ENCODE measurements at places on chromosomes 5 and 9.

DNA sequence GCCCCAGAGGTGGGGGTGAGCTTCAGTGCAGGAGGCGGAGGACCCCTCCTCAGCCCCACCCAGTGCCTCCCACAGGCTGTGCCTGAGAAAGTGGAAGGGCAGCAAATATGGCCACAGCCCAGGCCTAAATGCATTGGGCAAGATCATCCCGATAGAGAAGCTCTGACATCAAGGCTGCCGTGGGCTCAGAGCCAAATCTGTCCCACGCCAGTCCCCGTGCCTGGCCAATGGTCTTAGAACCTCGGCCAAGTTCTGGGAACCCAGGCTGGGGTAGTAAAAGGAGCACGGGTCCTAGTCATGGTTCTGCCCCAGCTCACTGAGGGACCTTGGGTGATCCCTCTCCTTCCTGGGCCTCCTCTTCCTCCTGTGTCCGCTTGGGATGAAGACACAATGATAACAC lies 27.7 kb upstream of the TNIP1 start:
- no peak for DNase-seq

DNA sequence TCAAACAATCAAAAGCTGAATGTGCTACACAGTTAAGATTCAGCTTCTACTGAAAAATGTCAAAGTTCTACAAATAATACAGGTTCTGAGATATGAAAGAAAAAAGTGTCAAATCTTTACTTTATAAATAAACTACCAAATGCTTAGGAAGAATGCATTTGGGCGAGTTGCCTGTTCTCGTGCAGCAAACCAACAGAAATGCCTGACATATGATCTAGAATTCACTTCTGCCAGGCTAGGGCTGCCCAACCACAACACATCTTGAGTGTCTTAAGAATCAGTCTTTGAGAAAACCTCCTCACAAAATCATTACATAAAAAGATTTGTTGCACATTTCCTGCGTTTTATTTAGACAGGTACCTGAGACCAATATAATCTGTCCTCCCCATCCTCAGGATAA lies 42.2 kb downstream of the ANKH start:
- DNase-seq, result no peak

DNA sequence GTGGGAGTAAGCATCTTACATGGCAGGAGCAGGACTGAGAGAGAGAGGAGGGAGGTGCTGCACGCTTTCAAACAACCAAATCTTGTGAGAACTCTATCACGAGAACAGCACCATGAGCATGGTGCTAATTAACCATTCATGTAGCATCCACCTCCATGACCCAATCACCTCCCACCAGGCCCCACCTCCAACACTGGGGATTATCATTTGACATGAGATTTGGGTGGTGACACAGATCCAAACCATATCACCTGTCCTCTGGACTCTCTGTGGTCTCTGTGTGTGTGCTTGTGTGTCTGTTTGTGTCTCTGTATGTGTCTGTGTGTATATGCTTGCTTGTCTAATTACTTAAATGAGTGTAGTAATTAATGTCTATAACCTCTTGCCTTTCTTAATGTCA lies 31.1 kb downstream of the SEC61B start:
- DNase-seq, result no peak

- DNase-seq, result no peak
These were observed 85.6 kb upstream of the ALDH1B1 start for GRCh38 chr9:38306899-38307298.

DNA sequence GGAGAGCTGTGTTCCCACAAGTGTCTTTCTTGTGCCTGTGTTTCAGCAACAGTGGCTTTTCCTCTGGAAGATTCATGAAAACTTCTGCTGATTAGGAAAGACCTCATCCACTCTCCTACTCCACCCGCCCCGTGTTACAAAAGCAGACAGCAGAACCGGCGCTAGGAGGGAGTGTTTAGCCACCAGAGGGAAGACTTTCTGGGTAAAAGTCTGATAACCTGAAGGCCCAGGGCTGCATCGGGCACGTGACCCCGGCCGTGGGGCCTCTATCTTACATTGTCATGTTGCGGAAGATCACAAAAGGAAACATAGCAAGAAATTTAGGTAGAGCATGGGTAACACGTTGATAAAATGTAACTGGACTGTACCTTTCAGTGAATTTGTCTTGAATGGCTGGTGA lies 32.0 kb upstream of the DMRT2 start:
- no peak for DNase-seq

- DNase-seq, result no peak
These were observed 107.0 kb downstream of the CDH6 start for GRCh38 chr5:31300501-31300900.

DNA sequence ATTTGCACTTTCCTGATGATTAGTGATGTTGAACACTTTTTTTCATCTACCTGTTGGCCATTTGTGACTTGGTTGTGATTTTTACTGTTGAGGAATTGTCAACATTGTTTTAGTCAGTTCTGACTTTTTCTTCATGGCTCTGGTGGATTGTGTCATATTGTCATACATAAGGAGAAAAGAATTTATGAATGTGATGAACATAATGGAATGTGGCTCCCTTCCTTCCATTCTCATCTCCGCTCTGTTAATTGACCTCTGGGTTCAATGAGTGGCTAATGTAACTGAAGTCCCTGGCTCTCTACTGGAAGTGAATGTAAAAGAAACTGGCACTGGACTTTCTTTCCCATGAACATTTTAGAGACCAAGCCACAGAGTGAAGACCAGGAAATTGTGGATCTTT lies 49.2 kb downstream of the KIAA1958 start:
- no peak for DNase-seq

DNA sequence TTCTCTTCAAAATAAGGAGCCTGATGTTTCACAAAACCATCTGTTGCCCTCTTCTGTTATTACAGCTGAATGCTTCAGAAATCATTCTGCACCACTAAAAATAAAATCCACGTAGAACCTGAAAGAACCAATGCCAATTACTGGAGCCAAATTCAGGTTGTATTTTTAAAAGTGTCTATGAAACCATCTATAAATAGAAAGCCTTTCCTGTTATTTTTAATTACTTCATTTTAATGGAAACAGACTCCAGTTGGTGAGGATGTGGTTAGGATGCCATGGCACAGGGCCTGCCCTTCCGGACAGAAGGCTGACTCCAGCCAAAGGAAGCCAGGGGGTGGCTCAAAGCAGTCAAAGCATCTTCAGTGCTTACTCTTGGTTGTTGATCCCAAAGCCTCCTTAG lies 119.8 kb downstream of the TENT4A start:
- peak; percentile 63 for DNase-seq

GRCh38 chr9:106929471-106930177 lies 66.7 kb downstream of the ZNF462 start:
- no peak for DNase-seq

DNA sequence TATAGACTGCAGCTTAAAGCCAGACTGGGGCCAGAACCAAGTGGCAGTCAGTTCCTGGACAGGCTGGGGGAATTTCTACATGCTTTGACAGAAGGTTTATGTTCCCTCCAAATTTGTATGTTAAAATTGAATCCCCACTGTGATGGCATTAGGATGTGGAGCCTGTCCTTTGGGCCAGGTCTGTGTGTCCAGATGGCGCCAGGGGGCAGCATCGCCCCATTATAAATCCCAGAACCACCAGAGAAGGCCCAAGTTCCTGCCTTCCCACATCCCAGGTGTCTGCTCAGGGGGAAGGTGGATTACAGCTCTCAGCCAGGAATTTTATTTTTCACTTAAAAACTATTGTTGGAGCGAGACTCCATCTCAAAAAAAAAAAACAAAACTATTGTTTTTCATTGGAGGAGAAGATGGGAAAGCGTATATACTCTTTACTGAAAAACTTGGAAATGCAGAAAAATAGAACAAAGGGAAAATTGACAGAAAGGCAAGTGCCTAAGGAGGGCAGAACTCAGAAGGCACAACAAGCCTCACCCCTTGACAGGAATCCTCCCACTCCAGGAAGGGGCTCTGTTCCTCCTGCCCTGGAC lies 5.0 kb downstream of the IL3 start:
- peak; percentile 41 for DNase-seq

GRCh38 chr5:72210888-72211678 lies 103.8 kb downstream of the MAP1B start:
- no peak for DNase-seq

DNA sequence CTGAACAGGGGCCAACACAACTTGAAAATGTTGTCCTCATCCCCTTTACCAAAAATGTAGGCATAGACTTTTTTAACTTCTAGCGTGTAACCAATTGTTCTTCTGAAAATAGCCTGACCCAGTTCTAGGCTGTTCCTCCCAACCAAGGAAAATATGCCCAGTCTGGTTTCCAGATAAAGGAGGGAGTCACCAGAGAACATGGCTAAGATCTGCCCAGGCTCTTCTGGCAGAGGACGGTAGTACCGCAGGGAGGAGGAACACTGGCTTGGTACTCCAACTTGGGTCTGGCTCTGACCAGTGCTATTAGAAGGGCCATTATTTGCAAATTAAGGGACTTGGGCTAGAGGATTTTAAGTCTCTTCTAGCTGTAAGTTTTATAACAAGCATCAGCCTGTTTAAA lies 63.1 kb downstream of the GRAMD2B start:
- DNase-seq, result no peak

GRCh38 chr5:68729678-68730077 lies 364.1 kb upstream of the SLC30A5 start:
- DNase-seq, result no peak

DNA sequence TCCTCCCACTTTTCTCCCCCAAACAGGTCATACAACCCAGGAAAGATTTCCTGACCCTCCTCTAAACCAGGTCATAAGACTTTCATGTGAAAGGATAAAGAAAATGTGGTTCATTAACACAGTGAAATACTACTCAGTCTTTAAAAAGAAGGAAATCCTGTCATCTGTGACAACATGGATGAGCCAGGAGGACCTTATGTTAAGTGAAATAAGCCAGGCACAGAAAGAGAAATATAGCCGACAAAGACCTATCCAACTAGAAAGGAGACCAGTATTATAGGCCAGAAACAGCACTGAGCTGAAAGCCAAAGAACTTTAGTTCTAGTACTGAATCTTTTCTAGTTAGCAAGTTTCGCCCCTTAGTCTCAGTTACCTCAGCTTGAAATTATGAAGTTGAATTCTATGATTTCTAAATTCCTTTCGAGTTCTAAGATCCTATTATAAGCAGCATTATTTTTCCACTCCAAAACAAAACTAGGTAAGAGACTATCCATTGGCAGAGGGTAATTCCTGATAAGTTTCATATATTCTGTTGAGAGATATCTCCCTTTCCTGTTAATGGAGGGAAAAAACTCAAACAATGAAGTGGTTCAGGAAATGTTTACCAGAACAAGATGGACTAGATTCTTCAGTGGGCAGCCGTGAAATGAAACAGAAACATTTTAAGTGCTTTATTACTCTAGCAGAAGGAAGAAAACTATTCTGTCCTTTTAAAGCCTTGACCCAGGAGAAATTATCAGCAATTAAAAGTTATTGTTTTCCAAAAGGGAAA lies 42.5 kb downstream of the GNA14 start:
- DNase-seq, result no peak

DNA sequence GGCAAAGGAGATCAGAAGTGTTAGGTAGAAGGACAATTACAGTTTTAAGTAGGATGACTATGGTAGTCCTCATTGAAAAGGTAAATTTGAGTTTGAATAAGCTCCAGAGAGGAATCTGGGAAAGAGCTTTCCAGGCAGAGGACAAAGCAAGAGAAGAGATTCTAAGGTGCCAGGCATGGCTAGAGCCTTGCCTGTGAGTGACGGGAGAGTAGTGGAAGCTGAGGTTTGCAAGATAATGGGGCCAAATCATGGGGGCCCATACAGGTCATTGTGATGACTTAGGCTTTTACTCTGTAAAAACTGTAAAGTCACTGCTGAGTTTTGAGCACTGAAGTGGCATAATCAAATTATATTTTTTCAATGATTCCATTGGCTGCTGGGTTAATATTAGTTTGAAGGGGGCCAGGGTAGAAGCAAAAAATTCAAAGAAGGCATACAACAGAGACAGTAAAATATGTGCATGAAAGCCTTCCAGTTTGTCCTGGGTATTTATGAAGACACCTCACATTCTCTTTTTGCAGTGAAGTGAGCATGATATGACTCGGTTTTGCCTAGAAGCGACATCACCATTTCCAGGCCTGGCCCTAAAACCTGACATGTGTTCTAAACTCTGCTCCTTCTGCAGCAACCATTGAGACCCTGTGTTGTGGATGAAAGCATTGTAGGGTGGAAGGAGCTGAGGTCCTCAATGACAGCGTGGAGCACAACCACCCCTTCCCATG lies 279.8 kb upstream of the TNC start:
- no peak for DNase-seq

GRCh38 chr9:101324245-101324804 lies 60.5 kb downstream of the BAAT start:
- DNase-seq, result no peak

- DNase-seq, result no peak
These were observed 59.5 kb upstream of the ERCC6L2 start for GRCh38 chr9:95815961-95816360.

- DNase-seq, result no peak
These were observed 62.5 kb downstream of the AMBP start for GRCh38 chr9:114015607-114016006.

DNA sequence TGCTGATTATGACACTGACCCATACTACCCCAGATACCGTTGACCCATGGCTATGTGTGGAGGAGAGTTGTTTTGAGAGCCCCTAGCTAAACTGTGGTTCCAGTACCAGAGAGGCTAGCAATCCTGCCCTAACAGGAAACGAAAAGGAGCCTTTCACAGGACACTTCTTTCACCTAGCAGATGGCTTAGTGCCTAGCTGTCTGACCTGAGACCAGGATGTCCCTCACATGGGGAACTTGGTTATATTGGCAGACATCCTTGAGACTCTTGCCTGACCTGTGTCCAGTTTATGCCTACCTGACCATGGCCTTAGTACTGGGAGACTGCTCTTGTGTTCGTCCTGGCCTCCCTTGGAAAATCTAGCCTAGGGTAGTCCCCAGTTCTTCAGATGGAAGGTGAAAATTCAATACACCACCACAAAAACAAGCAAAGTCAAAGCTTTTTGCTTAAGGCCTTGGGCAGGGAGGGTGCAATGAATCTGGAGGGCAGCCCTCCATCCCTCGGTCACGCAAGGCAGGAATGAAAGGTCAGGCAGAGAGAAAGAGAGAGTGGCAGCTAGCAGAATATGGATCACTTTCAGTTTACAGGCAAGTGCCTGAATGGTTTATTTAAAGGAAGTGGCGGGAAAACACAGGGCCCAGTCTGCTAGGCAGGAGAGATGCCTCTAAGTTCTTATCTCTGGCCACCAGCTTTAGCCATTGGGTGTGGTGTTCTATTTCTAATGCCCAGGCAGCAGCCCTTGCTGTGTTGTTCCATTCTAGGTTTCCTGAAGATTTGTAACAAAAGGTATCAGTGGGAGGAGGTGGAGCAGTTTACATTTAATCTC lies 16.4 kb upstream of the ZNF474 start:
- no peak for DNase-seq

- DNase-seq, result no peak
These were observed 204.5 kb downstream of the SNX18 start for GRCh38 chr5:54721951-54722654.

DNA sequence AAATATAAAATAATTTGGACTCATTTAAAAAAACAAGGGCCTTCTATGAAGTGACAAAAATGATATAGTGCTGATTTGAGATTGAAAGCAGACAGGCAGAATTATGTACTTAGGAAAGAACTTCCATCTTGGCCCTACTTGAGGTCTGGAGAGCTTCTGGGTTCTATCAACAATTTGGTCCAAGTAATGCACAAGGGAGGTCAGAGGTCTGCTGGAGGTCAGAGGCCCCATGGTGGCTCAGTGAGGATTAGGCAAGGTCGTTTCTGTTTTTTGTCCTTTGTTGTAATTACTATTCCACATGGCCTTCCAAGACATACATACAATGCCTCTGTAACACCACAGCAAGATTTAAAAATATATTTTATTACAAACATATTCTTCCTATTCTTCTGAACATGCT lies 37.2 kb downstream of the NUDT12 start:
- no peak for DNase-seq
